COR-L47 (cell line): ENCODE measurements at places on chromosomes 6 and 20.

- DNase-seq, result no peak
Observed at GRCh38 chr6:168555618-168556273, 114.8 kb downstream of the SMOC2 start.

DNA sequence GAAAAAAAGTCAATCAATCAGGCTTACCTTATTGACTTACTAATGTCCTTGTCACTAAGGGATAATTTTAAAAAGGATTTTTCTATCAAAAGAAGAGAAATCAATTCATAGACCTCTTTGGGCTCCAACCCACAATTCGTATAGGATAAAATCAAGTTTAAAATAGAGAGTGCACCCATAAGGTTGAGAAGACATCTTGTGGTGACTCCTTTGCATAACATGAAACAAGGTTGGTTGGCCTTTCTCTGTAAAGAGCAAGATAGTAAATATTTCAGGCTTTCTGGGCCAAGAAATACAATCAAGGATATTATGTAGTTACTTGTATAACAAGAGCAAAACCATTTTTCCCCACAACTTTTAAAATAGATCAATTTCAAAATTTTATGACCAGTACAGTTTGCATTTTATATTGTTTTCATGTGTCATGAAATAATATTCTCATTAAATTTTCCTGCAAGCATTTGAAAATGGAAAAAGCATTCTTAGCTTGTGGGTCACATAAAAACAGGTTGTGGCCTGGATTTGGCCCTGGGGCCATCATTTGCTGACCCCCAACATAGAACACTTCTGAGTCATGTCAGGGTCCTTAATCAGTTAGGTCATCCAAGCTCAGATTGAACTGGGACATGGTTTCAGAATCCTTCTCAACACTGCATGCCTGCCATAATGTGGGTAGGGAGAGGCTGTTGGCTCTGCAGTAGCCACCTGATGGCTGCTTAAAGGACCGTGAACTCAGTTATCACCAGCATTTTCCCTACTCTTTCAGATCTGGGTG, 76.7 kb downstream of the MYB start:
- no peak for DNase-seq

DNA sequence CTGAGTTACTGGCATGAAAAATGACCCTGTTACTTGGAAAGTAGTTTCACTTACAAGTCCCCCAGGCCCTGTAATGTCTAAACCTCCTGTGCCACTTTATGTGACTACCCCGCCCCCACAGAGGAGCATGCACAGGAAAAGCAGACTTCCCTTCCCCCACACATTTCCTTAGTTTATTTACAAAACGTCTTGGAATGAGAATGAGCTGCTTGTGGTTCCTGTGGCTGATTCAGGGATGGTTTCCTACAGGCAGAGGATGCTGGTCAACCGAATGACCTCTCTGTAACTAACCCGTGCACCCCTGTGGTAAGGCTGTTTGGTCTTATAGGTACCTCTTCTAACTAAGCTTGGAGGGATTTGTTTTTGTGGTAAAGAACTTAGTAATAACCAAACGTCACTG, 28.5 kb downstream of the RSPO3 start:
- no peak for DNase-seq

DNA sequence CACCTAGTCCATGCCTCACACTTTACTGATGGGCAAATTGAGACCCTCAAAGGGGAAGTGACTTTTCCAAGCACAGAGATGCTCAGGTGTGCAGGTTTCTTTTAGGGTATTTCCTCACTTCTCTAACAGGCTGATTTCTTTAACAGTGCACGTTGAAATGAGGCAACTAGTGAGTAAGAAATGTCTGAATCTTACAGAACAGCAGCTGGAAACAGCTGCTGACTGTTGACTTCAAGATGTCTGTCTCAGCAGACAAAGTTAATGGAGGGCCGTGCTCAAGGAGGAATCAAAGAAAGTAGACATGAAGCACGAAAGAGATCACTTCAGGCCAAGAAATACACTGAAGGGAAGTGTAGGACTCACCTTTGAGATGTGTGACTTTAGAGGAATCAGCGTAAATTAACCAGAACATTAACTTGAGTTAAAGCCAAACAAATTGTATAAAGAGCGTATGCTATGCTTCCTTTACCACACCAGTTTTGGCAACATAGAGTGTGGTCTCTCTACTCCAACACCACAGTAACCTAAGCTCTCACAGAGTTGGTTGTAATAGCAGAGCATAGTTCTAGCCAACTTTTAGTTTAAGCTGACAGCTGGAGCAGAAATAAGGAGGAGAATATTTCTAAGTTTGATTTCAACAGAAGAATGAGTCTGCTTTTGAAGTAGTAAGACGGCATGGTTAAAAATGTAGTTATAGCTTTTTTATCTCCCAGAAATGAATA, 60.9 kb downstream of the SAMD3 start:
- DNase-seq, result no peak
